ENCODE measurements at places on chromosomes 13 and 19.

- DNase-seq, result no peak
Measured at GRCh38 chr13:71399631-71400215, 467.3 kb downstream of the DACH1 start.

GRCh38 chr19:14102756-14103155 is 12.2 kb upstream of the SAMD1 start:
- no peak for DNase-seq

DNA sequence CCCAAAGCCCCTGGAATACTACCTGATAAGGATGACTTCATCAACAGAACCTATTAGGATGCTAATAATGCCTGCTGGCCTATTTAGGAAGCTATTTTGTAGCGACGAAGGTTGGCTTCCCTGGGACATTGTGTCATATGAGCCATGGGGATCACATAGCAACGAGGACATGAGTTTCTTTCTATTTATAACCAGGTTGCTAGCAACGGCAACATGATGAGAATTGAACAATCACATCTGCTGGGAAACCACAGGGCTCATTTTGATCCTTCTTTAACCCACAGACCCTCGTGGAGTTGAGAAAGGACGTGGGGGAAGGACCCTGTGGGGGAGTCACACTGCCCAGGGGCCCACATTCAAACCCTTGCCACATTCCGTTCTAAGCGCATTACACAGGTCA is 172.2 kb downstream of the COL4A1 start:
- peak; percentile 19 for DNase-seq

GRCh38 chr13:112809332-112810315 is 119.8 kb downstream of the ATP11A start:
- no peak for DNase-seq

All from left lung (tissue), 14 donors.